ENCODE measurements at places on chromosomes 4 and X.

GRCh38 chr4:152565333-152565732, 29.4 kb upstream of the FBXW7 start:
- no peak for DNase-seq

- DNase-seq, result no peak
Measured at GRCh38 chr4:108432418-108432817, 188.0 kb upstream of the RPL34 start.

- DNase-seq, result no peak
Measured at GRCh38 chrX:78769101-78769755, 21.7 kb downstream of the LPAR4 start.

DNA sequence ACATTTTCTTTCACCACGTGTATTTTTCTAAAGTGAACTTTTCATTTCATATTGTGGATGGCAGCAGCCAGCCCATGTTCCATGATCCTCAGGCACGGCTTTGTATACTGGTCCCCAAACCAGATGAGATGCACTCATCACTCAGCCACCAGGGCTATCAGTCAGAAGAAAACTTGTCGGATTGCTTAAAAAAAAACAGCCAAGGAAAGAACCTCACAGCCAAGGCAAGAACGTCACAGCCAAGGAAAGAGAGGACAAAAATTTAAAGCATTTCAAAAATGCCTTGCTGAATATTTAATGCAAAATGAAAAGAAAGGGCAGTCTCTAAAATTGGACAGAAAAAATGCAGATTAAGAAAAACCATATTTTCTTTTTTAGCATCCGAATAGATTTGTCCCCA, 333.3 kb downstream of the PDGFC start:
- DNase-seq, result peak; percentile 78

- DNase-seq, result no peak
Measured at GRCh38 chrX:7027071-7027470, 120.4 kb upstream of the STS start.

DNA sequence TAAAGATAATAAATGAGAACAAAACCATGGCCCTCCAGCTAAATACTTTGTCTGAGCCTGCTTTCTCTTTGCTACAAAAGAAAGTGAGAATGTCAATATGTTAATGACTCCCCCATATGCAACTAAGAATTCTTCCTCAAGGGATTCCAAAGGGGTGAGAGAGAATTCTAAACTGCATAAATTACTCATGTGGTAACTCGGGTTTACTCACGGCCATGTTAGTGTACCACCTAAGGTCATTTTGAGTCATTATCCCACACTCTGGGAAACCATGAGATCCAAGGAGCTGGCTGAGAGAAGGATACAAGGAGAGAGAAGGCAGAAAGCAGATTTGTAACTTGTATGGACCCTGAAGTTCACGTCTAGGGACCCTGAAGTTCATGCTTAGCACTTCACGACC, 190.3 kb downstream of the DHX15 start:
- DNase-seq, result peak; percentile 27

DNA sequence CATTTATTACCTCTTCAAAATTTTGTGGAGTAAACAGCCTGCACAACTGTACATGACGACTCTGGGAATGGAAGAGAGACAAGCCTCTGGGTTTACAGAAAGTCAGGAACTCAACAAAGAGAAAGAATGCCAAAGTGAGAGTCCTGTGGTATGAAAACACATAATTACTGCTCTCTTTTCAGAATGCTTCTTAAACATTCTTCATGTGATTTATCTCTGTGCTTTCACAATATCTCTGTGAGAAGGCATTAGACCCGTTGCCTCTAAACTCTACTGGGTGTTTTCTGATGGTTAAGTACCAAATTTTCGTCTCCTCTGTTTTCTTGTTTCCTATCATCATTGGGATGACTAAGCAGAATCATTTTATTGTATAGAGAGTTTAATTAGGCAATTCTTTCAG, 966.6 kb upstream of the SLIT2 start:
- DNase-seq, result peak; percentile 13

DNA sequence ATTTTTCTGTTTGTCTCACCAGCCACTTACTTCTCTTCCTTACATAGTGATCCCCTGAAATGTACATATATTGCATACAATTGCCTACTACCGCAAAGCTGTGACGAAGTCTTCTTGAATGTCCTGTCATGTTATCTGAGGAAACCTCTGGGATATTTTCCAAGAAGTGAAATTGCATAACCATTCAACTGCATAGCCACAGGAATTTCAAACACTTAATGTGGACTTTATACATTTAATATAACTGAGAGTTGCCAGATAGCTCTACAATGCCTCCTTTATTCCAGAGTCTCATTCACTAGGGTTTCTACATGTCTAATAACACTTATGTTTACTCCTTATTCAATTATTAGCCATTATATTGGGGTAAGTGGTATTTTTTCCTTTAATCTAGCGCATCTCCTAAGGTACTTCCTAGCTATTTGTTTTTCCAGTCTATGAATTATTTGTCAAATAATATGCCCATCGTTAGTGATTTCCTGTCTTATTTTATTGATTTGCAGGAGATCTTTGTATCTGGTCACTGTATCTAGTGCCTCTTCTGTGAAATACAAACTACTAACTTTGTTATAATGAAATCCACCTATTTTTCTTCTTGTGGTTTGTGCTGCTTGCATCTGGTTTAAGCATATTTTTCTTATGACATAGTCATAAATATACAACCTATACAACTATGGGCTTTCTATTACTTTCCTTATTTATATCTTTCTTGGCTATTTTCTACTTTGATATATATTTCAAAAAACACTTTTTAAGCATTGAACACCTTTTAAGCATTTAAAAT, 69.2 kb upstream of the GRID2 start:
- DNase-seq, result peak; percentile 90

DNA sequence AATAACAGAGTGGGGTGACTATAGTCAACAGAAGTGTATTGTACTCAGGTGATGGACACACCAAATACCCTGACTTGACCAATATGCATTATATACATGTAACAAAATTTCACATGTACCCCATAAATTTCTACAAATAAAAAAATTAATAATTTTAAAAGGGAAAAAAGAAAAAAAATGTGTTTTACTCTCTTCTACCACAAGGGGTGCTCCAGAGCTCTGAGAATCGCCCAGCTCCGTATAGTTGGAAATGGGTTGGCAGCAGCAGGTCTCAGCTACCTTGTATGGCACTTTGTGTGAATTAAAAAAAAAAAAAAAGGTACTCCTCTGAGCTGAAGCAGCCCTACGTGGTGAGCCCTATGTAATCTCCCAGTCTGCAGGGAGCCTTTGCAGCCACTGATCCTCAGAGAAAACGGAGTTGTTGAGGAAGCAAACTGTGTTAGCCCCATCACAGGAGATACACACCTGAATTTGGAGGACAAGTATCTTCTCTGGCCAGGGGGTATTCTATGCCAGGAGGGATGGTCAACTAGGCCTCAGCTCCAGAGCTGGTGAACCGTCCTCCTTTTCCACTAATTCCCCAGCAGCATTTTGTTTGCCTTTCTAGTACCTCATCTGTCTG, 17.2 kb upstream of the POLA1 start:
- peak; percentile 2 for DNase-seq

GRCh38 chrX:69051901-69052300, 113.4 kb downstream of the PJA1 start:
- DNase-seq, result no peak

DNA sequence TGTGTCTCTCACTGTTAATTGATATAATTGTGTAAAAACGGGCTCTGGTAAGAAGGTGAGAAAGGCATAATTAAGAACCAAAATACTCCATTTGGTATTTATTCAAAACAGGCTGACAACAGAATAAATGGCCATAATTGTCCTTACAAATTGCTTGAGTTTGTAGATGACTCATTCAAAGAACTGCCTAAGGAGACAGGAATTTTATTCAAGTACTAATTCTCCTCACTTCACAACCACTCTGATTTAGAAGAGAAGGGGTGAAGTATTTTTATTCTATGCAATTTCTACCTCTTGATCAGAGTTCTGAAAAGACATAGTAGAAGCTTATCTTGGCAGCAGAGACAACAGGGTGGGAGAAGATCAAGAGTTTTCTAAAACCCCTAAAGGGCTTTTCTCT, 43.1 kb downstream of the ATP11C start:
- DNase-seq, result peak; percentile 56

DNA sequence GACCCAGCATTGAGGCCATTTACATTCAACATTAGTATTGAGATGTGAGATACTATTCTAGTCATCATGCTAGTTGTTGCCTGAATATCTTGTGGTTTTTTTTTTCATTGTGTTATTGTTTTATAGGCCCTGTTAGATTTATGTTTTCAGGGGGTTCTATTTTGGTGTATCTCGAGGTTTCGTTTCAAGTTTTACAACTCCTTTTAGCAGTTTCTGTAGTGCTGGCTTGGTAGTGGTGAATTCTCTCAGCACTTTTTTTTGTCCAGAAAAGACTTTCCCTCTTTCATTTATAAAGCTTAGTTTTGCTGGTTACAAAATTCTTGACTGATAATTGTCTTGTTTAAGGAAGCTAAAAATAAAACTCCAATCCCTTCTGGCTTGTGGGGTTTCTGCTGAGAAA, 115.5 kb downstream of the NPNT start:
- DNase-seq, result no peak

- no peak for DNase-seq
Measured at GRCh38 chr4:91598696-91599095, 705.1 kb upstream of the GRID2 start.

DNA sequence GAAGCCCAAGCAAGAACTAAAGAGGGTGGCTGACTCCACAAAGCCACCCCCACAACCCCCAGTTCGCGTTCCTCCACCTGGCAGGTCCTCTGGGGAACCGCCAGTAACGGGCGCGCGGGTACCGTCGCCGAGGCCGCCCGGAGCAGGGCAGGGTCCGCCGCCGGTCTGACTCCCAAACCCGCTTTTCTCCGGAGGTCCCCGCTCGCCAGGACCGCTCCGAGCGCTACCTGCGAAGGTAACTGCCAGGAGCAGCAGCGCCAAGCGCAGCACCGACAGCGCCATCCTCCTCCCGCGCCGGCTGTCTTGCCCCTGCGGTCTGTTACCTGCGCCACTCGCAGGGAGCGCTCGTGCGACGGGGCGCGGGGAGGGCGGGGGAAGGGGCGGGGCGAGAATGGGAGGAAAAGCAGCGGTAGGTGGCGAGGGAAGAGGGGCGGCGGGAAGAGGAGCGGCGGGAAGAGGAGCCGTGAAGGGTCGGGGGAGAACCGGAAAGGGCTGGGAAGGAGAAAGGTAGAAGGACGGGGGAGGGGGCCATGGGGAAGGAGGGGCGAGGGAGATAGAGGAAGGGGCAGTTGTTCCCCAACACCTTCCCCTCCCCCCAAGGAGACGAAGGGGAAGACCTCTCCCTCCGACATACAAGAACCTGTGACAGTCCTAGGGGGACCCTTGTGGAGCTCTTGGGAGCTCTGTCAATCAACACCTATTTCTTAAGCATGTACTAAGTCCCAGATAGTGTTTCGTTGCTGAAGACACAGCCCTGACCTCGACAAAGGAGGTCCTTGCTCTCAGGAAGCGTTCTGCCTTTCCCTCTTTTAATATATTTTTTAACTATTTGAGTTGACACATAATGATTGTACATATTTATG, at the start of gene SPINK2:
TSS of gene SPINK2 (minus strand) at position 321 of the 863 bp plus-strand sequence. CDS start at position 282, 39 bp downstream.
- DNase-seq, result no peak

- DNase-seq, result no peak
Measured at GRCh38 chr4:167102475-167102874, 131.8 kb downstream of the SPOCK3 start.

DNA sequence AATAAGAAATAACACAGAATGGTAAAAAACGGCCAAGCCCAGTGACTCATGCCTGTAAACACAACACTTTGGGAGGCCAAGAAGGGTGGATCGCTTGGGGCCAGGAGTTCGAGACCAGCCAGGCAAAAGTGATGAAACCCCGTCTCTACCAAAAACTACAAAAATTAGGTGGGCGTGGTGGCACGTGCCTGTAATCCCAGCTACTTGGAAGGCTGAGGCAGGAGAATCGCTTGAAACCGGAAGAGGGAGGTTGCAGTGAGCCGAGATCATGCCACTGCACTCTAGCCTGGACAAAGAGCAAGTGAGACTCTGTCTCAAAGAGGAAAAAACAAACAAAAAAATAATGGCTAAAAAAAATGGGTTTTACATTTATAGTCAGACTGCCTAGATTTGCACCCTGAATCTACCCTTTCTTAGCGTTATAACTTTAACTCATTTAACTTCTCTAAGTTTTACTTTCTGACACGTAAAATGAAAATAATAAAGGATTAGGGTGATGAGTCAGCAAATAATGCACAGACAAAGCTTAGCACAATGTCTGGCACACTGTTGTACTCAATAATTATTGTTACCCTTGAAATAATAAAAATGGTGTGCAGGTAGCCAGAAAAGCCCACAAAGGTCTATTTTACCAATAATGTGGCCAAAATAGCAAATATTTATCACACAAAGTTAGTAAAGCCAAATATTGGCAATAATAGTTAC, 55.0 kb downstream of the ATP11C start:
- peak; percentile 30 for DNase-seq

GRCh38 chr4:102533348-102533747, 32.2 kb downstream of the NFKB1 start:
- DNase-seq, result no peak

GRCh38 chrX:79243691-79244090, 99.2 kb downstream of the GPR174 start:
- no peak for DNase-seq

GRCh38 chrX:141701072-141701471, 2.5 kb upstream of the SPANXD start:
- peak; percentile 15 for DNase-seq

DNA sequence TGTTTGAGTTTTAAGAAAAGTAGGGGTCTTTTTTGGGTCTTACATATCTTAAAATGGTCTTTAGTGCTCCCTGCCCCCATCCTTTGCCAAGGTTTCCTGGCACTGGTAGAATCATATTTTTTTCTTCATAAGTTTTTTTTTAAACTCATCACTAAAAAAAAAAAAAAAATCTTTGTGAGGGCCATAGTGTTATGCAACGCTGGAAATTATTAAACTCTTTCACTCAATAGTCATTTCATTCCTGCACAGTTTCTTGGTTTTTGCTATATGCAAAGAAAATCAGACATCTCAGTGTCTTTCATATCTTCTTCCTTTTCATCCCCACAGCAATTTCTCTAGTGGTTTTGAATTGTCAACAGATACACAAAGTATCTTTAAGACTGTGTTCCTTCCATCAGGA, 95.6 kb downstream of the TMA16 start:
- DNase-seq, result no peak

- DNase-seq, result peak; percentile 85
Measured at GRCh38 chrX:11100281-11101035, 10.7 kb upstream of the HCCS start.

GRCh38 chr4:114997576-114998247, 115.7 kb downstream of the NDST4 start:
- no peak for DNase-seq

- DNase-seq, result no peak
Measured at GRCh38 chr4:2572076-2572475, 35.6 kb downstream of the FAM193A start.

DNA sequence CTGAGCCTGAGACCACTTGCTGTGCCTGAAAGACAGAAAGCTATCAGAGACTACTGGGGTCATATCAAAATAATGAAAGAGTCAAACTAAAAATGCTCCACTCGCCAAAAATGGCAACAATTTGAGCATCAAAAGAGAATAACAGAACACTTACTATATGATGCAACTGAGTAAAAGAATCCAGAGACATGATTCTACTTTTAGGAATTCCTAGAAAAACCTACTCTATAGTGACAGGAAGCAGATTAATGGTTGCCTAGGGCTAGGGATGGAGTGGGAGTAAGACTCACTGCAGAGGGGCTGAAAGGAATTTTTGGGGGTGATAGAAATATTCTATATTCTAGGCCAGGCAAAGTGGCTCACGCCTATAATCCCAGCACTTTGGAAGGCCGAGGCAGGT, 29.4 kb upstream of the SLAIN2 start:
- DNase-seq, result peak; percentile 69

Data from EH (cell line).